BE2C (cell line): ENCODE measurements at places on chromosomes 1 and 21.
A peak's percentile ranks its signal among the peaks of the same experiment; 100 is the strongest.

- no peak for DNase-seq
Observed at GRCh38 chr21:26185446-26185845, 14.9 kb upstream of the APP start.

GRCh38 chr1:175504875-175505555 is 238.4 kb downstream of the TNR start:
- DNase-seq = no peak

DNA sequence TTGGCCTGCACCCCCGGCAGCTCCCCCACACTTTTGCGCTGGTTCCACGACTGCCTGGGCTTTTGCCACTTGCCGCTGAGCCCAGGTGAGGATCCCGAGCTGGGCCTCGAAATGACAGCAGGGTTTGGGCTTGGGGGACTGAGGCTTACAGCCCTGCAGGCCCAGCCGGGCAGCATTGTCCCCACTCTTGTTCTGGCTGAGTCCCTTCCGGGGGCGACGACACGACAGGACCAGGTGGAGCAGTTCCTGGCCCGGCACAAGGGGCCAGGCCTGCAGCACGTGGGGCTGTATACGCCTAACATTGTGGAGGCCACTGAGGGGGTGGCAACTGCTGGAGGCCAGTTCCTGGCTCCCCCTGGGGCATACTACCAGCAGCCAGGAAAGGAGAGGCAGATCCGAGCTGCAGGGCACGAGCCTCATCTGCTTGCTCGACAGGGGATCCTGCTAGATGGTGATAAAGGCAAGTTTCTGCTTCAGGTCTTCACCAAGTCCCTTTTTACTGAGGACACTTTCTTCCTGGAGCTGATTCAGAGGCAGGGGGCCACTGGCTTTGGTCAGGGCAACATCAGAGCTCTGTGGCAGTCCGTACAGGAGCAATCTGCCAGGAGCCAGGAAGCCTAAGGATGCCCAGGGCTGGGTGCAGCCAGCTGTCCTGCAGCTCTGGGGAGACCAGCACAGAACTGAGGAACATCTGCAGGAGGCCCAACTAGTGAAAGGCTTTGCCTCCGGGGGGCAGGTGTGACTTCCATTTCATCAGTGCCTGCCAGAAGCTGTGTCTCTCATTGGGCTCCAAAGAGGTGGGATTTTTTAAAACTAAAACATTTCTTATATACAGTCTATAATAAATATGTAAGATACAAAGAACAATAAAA is 1.2 kb downstream of the HPDL start:
- DNase-seq = no peak

- no peak for DNase-seq
Observed at GRCh38 chr1:186569856-186570255, 108.9 kb upstream of the PDC start.

- no peak for DNase-seq
Observed at GRCh38 chr21:29379517-29380054, 80.9 kb downstream of the BACH1 start.

DNA sequence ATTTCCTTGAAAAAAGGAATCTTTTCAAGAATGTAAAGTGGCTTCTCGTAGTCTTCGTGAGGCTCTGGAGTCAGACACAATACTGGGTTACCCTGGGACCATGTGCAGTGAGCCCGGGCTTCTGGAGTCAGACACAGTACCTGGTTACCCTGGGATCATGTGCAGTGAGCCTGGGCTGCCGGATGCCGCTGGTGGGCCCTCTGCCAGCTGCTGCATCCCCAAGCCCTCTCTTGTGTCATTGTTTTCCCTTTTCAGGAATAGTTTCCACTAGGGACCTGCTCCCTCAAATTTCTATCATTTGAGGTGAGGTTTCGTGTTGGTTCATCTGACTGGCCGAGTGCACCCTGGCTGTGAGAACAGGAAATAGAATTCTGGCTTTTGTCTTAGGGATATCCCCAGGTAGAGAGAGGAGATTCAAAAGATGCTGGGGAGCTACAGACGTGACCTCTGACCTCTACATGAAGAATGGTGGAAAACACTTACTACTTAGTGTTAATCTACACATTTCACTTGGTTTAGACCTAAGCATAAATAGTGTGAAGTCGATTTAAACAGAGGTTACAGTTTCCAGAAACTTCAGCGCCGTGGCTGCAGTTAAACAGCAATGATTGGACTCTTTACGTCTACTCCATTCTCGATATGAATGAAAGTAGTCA is 10.6 kb downstream of the ADARB1 start:
- no peak for DNase-seq

DNA sequence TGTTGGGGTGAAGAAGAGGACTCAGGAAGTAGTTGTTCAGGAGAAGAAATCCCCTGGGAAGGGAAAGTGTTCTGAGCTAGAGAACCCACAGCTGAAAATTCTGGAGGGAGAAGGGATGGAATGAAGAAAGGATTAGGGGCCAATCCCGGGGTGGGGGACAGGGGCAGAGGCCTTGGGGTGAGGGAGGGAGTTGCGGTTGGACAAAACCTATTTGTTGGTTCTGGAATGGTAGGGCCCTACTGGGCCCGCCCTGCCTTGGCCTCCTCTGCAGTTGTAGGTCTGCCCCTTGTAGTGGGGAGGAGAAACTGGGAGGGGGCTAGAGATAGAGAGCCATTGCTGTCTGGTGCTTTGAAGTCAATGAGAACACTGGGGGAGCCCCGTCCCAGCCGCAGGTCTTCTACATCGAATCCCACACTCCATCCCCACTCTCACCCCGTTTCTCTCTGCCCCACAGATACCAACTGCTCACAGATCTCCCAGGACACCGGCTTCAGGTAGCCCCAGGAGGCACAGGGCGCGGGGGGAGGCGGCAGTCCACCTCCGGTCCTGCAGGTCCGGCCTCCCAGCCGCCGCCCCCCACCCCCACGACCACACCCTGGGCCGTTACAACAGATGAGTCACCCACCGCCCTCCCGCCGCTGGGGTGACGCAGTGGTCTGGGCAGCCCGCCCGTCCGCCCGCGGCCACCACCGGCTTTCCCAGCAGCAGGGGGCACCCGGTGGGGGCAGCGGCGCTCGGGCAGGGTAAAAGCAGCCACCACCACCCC is 1.1 kb downstream of the TAGLN2 start:
- peak; percentile 69 for DNase-seq

DNA sequence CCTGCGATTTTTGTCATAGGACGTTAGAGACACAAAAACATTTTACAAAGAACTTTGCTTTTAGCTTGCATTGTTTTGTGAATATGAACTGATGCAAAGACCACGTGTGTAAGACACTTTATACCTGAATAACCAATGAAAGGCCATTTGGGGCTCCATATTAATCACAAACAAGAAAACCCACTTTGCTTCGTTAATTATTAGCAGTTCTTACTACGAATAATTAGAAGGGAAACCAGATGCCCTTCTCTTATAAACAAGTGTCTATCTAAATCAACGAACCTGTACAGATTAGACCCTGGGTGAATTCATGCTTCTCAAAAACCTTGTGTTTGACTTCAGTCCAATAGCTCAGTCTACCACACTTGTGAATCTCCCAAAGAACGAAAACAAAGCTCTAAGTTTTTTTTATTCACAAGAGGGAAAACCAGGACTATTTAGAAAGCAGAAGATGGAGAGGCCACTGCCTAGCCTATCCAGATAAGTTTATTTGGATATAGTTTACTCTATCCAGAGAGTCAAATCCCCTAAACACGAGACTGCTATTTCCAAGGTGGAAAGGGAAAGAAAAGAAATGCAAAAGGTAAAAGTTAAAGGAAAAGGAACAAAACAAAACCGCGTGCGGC is 897 bp downstream of the CYYR1 start:
- no peak for DNase-seq

DNA sequence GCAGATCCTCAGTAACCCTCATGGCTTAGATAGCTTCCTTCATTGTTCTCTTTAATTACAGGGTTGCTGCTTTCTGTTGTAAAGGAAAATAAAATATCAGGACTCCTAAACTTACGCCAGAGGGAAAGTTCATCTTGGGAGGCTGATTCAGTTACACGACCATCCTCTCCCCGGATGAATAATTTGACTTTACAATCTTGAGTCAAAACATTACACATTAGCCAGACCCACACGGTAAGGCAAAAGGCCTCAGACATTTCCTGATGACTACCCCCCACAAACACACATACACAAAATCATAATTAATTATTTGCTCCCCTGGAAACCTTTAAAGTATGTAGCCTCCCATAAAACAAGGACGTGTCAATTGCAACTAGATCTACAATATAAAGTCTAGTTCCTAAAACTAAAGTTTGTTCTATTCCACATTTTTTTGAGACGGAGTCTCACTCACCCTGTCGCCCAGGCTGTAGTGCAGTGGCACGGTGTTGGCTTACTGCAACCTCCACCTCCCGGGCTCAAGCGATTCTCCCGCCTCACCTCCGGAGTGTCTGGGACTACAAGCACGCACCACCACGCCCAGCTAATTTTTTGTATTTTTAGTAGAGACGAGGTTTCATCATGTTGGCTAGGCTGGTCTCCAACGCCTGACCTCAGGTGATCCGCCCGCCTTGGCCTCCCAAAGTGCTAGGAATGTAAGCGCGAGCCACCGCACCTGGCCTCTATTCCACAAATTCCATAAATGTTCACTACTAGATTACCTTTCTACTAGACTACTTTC is 830 bp upstream of the PRDX1 start:
- no peak for DNase-seq

- DNase-seq = no peak
Observed at GRCh38 chr1:210301615-210302000, 27.1 kb upstream of the HHAT start.

- DNase-seq = no peak
Observed at GRCh38 chr1:2088458-2088857, 38.2 kb downstream of the PRKCZ start.

DNA sequence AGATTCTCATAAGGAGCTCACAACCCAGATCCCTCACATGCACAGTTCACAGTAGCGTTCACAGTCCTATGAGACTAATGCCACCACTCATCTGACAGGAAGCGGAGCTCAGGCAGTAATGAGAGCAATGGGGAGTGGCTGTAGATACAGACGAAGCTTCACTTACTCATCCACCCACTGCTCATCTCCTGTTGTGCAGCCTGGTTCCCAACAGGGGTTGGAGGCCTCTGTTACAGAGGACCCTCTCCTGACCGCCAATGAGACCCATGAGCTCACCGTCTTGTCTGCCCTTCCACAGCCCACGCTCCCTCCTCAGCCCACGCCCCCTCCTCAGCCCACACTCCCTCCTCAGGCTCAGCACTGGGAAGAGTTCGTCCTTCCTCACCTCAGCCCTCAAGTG is 39.6 kb downstream of the RSPH1 start:
- no peak for DNase-seq

DNA sequence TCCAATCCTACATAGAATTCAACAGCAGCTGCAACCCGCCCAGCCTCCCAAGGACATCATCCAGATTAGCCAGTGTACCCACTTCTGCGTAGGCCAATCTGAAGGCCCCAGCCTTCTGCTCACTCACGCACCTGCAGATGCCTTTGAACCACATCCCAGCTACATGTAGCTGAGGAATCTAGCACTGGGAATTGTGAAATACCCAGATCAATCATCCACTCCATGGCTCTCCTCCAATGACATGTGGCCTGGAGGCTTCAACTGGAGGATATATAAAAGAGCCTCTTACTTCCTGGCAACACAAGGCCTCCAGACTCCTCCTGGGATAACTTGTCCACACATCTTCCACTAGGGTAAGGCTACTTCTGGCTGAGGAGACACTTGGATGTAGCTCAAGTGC is at the start of gene LCE6A:
Gene LCE6A (plus strand): TSS at position 301 of the 400 bp plus-strand sequence. CDS start 665 bp downstream, outside the sequence.
- no peak for DNase-seq

DNA sequence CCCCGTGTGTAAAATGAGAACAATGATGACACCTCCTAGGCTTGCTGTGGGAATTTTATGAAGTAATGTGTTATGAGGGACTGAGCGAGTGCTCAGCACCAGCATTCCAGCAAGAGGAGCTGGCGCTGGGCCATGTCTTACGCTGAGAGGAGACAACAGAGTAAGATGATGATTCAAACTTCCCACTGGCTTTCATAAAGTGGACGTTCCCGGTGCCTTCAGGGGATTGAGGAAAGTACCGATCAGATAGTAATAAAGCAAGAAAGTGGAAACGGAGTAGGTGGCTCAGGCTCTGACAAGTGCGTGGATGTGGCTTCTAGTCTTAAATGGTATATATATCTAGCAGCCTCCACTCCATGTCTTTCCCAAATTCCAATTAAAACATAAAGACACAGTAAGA is 23.8 kb downstream of the EPHA10 start:
- no peak for DNase-seq

DNA sequence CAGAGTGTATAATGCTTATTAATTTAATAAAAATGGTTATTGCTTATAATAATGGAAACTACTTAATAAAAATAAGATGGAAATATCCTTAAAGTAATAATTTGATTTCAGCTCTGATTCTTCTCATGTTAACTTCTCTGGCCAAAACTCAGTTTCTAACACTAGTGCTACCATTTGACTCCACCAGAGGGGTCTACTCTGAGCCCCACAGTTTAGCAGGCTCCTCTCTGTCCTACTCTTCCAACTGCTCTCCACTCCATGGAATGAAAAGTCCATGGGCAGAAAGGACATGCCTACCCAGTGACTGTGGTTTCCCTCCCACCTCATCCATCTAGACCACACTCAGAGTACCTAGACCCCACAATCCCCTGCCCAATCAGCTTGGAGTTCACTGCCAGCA is 489.1 kb upstream of the CAMK1G start:
- DNase-seq = no peak

DNA sequence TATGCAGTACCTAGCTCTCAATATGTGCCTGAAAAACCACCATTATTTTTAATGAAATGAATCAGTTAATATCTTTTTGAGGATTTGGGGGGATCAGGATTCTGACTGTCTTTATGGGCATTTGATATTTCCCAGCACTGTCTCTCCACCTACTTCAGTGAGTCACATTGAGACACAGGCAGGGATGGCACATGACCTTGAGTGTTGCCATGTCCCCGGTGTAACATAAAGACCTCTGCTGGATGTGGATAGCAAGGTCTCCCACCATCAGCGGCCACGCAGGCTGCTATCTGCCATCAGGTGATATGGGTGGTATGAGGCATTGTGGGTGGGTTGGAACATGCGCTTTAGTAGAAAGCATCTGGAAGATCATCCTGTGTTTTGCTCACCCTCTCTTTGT is 103.2 kb downstream of the RGL1 start:
- no peak for DNase-seq

GRCh38 chr1:30372792-30373433 is 350.5 kb downstream of the MATN1 start:
- DNase-seq = no peak

- DNase-seq = no peak
Observed at GRCh38 chr1:22056043-22056442, 3.5 kb downstream of the CDC42 start.

GRCh38 chr1:25616095-25616986 is at the start of gene MAN1C1:
Gene MAN1C1, plus strand, starts transcription at chr1:25616791. Its CDS starts 1,007 bp downstream, at chr1:25617798.
- peak; percentile 89 for DNase-seq

- DNase-seq = no peak
Observed at GRCh38 chr1:175179837-175180590, 12.6 kb downstream of the KIAA0040 start.

- no peak for DNase-seq
Observed at GRCh38 chr1:16118706-16119105, 37.2 kb downstream of the EPHA2 start.

DNA sequence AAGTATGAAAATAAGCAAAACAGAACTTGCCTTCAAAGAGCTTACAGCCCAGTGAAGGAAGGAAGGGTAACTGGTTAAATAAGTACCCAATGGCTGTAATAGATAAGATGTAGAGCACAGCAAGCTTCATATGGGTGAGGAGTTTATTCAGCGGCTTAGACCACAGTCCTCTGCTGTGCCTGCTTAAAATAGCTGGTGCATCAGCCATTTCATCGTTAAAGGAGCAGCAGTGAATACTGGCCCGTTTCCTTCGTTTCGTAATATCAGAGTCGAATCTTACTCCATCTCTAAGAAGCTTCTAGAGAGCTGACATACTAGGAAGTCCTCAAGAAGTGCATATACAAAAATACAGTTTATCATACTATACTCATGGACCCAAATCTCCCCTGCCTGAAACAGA is 286.5 kb downstream of the NFIA start:
- DNase-seq = no peak

GRCh38 chr1:40974945-40975344 is 4.6 kb upstream of the CTPS1 start:
- DNase-seq = no peak
